ENCODE measurements at places on chromosomes 1 and 21.
A peak's percentile ranks its signal among the peaks of the same experiment; 100 is the strongest.

DNA sequence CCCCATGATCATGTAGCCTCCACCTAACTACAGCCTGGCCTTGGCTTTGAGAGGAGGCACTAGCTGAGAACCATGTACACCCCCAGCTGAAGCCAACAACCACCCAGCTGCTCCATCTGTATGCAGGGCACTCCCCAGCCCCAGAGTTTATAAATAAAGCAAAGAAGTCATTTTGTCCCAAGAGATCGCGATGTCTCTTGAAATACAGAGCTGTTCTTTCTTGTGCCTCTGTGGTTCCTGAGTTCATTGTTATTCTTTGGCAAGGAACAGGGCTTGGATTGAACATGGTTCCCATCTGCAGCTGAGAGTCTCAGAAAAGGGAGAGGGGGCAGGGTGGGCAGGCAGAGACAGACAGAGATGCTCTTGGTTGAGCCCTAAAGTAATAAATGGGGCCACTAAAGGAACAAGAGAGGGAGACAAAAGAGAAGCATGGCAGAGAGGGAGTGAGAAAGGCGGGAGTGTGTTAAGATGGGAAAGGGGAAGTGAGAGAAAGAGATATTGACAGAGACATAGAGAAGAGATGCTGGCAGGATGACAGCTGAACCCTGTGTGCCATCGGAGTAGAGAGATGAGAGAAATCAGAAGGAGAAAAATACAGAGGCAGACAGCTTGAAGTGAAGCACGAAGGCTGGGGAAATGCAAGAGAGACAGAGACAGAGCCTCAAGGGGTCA is 63.3 kb downstream of the TNR start:
- DNase-seq: no peak

DNA sequence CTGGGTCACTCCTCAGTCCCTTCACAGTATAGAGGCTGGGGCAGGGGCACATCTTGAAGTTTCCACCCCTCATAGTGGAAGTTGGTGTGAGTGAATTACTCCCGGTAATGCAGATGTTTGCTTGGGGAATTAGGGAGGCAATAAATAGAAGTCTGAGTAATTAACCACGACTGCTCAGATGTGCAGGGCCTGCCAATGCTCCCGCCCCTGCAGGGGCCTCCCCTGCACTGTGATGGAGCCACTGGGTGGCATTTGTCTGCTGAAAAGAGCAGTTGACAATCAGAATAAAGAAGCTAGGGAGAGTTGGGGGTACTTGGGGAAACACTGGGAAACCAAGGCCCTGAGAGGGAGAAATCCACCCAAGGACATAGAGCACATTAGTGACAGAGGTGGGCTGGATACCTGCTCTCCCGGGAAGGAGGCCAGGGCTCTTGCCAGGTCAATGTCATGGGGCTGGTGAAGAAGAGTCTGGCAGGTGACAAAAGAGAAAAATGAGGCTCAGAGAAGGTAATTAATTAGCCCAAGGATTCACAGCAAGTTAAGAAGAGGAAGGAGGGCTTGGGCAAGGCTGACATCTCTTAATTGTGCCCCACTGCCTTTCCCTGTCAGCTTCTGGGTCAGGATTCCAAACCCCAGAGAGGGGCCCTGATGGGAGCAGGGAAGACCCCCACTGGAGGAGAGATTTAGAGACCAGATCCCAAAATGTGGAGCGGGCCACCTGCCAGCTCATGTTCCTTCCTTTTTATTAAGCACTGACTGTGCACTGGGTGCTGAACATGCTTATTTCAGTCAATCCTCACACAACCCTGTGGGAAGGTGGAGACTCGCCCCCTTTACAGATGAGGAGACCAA is 436.2 kb downstream of the MATN1 start:
- DNase-seq: peak; percentile 16

DNA sequence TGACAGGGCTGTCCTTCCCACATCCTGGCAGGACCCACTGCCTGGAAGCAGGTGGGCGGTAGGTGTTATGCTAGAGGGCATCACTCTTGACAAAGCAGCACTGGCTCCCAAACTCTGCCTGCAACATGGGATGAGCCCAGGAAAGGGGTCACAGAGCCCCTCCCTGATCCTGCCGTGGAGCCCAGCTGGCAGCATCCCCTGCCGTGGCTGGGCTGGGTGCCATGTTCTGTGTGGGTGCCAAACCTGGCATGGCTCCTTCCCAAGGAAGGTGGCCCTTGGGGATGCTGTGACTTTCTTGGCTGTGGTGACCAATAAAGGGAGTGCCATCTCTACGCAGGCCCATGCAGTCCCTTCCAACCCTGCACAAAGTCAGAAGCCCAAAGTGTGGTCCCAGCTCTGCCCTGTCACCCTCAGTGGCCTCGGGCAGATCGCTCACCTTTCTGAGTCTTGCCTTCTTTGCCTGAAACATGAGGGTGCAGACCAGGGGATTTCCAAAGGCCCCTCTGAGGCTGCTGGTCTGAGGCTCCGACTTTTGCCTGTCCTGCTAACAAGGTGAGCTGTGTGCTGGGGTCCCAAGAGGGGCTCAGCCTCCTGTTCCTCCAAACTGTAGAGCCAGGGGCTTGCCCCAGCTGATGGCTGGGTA is 6.0 kb downstream of the CDK18 start:
- no peak for DNase-seq

- DNase-seq: no peak
Observed at GRCh38 chr21:43864313-43864961, 586 bp upstream of the AGPAT3 start.

- DNase-seq: no peak
Observed at GRCh38 chr21:29360799-29361765, 62.4 kb downstream of the BACH1 start.

DNA sequence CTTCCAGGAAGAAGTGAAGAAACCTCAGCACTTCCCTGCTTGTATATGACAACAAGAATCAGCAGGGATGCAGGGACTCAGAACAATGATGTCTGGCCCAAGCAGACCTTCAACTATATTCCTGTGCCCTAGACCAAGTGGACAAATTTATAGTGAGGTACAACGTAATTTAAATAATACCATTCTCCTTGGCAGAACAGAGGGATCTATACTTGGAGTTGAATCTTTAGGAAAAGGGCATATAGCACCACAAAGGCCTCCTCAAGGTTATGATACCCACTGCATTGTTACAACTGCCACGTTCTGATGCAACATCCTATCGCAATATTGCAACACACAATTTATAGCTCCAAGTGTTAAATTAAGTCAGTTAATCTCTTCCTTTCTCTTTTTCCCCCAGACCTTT is 29.1 kb upstream of the GFI1 start:
- no peak for DNase-seq

Data from right atrium auricular region (tissue), 2 donors.